Stimulated activated CD4-positive, alpha-beta T cell treated with anti-CD3 and anti-CD28 coated beads, Interleukin-4, amount 100 ng/mL, for 24 hours (primary cell): ENCODE measurements at places on chromosomes 7 and 10.

- no peak for DNase-seq
Observed at GRCh38 chr7:25855854-25856782, 295.9 kb upstream of the NFE2L3 start.

GRCh38 chr7:139730746-139731612, 46.8 kb downstream of the HIPK2 start:
- no peak for DNase-seq

GRCh38 chr10:103853428-103854264, 1.7 kb downstream of the SH3PXD2A start:
- DNase-seq = no peak

DNA sequence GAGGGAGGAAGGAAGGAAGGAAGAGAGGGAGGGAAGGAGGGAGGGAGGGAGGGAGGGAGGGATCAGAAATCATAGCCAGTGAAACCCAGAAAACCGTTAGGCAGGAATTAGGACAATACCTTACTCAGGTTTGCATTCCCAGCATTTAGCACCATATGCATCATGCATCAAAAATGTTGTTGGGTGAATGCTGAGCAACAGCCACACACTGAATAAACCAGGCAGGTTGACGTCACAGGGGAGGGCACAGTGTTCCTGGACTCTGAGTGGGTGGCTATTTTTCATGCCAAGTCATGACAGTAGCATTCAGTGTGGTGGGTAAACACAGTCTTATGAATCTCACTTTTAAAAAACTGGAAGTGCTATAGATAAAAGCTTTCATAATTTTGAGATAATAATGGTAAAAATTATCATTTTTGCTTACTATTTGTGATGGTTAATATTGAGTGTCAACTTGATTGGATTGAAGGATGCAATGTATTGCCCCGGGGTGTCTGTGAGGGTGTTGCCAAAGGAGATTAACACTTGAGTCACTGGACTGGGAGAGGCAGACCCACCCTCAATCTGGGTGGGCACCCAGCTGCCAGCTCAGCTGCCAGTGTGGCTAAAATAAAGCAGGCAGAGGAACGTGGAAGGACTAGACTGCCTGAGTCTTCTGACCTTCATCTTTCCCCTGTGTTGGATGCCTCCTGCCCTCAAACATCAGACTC, 199.1 kb upstream of the PRKCQ start:
- DNase-seq = no peak

GRCh38 chr7:44102846-44103565, 1.1 kb upstream of the AEBP1 start:
- DNase-seq = no peak

- no peak for DNase-seq
Observed at GRCh38 chr7:114851406-114852061, 70.4 kb upstream of the MDFIC start.

- no peak for DNase-seq
Observed at GRCh38 chr10:867807-868206, 63.7 kb downstream of the LARP4B start.

DNA sequence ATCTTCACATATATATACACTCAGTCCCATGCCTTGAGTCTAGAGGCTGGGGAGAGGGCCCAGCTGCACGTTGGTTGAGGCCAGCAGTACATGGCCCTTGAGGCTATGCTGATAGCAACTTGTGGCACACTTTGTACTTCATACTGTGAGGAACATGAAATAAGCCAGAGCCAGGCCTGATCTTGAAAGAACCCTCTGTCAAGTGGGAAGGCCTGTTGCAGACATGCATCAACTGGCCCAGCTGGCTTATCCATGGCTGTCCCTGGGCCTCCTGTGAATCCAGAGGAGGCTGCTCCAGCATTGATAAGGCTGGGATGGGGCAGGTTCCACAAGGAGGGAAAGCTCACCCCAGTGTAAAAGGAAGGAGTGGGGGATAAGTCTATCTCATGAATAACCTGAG, 140.4 kb downstream of the NRF1 start:
- DNase-seq = no peak
